ENCODE measurements at places on chromosomes 11 and 22. TPM values are rescaled to one million over a fixed set of nuclear protein-coding genes. Genes with fewer than 3 reads are reported as not detected.

- no peak for DNase-seq
Observed at GRCh38 chr11:99584830-99585229, 564.1 kb downstream of the CNTN5 start.

DNA sequence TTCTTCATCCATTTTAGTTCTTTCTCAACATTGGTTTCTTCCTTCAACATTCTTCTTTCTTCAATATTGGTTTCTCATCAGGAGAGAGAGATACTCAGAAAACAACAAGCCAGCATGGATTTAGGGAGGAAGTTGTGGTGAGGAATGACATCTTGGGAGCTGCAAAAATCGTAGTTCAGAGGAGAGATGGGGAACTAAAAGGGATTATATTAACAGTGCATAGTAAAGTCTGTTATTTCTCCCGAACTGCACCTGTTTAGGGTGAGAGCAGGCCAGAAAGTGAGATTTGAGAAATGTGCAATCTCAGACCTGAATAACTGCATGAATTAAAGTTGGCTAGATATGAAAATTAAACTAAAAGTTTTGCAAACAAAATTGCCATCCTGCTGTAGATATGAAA is 94.5 kb downstream of the CASP12 start:
- DNase-seq: no peak

DNA sequence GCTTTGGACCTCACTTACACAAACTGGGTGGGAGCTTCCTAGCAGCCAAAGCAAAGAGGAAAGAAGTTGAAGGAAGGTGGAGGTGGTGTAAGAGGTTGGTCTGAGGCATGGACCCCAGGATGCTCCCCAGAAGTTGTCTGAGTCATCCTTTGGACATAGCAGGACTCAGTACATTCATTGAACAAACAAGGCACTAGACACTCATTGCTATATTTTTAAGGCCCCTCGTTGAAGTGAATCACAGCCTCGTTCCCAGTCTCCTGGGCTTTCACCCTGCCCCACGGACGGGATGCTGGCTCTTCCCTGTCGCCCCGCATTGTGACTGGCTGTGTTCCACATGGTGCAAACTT is 95.9 kb upstream of the FGF3 start:
- DNase-seq: no peak

GRCh38 chr11:9691865-9692264 is 28.0 kb downstream of the SWAP70 start:
- peak; percentile 45 for DNase-seq

DNA sequence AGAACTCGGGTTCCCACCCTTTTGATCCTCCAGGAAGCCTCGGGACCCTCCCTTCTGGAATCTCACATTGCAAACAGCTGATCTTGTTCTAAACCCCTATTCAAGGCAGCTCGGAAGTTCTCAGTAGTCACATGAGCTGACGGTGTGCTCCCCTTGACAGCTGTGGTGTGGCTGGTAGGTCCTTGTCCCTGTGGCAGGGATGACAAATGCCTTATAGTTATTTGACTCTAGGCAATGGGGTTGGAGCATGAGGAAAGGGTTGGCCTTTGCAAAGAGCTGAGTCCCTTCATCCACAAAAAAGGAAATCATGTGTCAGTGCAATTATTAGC is 23.6 kb downstream of the EIF4G2 start:
- no peak for DNase-seq

- DNase-seq: peak; percentile 38
Observed at GRCh38 chr22:19287076-19287707, 4.3 kb downstream of the CLTCL1 start.

- DNase-seq: peak; percentile 93
Observed at GRCh38 chr22:20606041-20606783, 98.8 kb downstream of the MED15 start.

GRCh38 chr22:36465232-36466021 is 16.0 kb downstream of the TXN2 start:
- peak; percentile 71 for DNase-seq

Gene FAM111B
- 0.89 TPM for polyA plus RNA-seq

Gene C22orf15
- polyA plus RNA-seq: not detected

Gene SYTL2
- 14.3 TPM for polyA plus RNA-seq

Gene KRTAP5-8
- 0.16 TPM for polyA plus RNA-seq

Gene C11orf16
- not detected for polyA plus RNA-seq

Measured in small intestine (tissue), 16 donors.